ENCODE measurements at places on chromosomes 16 and 17. TPM values are rescaled to one million over a fixed set of nuclear protein-coding genes. Genes with fewer than 3 reads are reported as not detected.

The CA5A gene
- total RNA-seq: not detected

The SCN4A gene
- 0.05 TPM for total RNA-seq

DNA sequence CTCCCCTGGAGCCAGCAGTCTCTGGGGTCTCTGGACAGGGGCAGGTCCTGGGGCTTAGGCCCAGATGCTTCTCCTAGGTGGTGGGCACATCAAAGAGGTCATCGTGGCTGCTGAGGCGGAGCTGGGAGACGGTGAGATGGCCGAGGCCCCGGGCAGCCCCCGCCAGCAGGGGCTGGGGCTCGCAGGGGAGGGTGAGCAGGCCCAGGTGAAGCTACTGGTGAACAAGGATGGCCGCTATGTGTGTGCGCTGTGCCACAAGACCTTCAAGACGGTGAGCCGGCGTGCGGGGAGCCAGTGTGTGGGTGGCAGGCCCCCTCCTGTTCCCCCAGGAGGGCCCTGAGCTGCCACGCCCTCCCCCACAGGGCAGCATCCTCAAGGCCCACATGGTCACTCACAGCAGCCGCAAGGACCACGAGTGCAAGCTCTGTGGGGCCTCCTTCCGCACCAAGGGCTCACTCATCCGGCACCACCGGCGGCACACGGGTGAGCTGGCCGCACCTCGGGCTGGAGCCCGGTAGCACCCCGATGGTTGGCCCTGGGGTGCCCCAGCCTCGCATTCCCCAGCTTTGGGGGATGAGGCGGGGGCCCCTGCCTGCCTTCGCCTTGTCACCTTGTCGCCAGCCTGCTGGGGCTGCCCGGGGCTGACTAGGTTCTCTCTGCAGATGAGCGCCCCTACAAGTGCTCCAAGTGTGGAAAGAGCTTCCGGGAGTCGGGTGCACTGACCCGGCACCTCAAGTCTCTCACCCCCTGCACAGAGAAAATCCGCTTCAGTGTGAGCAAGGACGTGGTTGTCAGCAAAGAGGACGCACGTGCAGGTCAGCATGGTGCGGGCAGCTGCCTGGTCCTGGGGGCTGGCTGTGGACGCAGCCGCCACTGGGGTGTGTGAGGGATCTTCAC is 3.9 kb upstream of the DNASE1L2 start:
- H3K36me3 ChIP-seq: peaks cover 30% of the 10 kb centered on the region
- no peaks in the 10 kb centered on the region for H3K27me3 ChIP-seq
- H3K4me1 ChIP-seq: no peaks in the 10 kb centered on the region
- no peak overlapping the region for H3K4me3 ChIP-seq
- no peak for DNase-seq

DNA sequence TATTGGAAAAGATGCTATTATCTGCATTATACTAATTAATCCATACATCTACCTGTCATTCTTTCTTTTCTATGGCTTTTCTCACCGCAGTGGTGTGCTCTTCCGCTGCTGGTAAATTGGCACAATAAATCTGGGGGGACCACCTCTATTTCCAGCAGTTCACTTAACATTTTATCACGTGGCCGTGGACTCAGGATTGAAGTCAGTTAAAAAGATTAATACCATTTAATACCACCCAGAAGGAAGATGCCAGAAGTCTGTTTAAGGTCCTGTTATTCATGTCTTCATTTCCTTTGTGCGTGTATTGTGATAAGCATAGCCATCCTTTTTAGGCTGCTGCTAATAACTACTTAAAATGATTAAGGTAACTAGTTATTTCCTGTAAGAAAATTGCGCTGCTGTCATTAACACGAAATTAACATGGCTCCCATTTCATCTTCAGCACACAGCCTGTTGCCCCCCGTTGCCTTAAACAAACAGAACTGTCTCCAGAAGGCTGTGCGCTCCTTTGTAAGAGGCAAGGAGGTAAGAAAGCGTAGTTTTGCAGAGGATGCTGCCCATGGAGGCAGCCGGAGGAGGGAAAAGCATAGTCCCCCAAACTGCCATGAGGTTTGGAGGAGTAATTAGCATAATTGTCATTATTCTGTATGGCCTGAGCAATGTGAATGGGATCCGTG is 414.4 kb downstream of the UTP18 start:
- no peak overlapping the region for H3K27ac ChIP-seq
- peaks cover 32% of the 10 kb centered on the region for H3K27me3 ChIP-seq
- H3K36me3 ChIP-seq: no peaks in the 10 kb centered on the region
- H3K4me1 ChIP-seq: no peaks in the 10 kb centered on the region
- no peak for DNase-seq

The PERCC1 gene
- total RNA-seq: 2.7 TPM

- no peaks in the 10 kb centered on the region for H3K4me1 ChIP-seq
- no peaks in the 10 kb centered on the region for H3K36me3 ChIP-seq
- DNase-seq: no peak
- H3K4me3 ChIP-seq: no peak overlapping the region
These were observed 14.7 kb downstream of the KCTD19 start for GRCh38 chr16:67311607-67312488.

DNA sequence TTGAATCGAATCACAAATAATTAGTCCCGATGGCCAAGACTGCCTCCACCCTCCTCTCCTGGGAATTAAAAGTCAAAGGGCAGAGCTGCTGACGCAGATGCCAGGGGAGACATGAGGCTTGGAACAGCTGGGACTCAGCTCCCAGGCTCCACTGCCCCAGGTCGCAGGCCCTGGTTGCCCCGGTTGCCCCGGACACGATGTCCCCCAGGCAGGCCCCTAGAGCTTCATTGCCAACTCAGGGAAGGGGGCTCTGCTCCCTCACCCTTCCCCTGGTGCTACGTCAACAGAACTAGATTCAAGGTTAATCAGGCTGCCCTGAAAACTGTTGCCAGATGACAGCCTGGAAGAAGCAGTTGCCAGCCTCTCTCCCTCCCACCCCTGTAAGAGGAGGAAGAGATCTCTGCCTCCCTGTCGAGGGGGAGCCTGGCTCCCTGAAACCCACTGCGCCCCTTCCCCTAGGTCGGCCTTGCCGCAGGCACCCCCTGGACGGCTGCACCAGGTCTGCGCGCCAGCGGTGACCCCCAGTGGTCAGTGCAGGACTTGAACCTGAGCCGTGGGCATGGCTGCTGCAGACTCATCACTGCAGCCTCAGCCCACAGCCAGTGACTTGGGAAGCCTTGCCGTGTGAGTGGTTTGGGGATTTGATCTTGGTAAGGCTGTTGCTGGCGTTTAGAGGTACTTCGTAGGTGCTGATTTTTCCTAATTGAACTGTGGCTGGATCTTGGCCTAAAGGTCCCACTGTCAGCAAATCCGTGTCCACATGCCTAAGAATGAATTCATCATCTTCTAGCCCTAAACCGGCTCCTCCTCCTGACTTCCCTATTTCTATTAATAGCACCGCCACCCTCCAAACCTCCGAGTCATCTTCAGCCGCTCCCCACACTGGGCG is 84.1 kb upstream of the TOB1 start:
- H3K27ac ChIP-seq: no peak overlapping the region
- H3K36me3 ChIP-seq: no peaks in the 10 kb centered on the region
- H3K27me3 ChIP-seq: no peaks in the 10 kb centered on the region
- H3K4me1 ChIP-seq: peaks cover 15% of the 10 kb centered on the region

The ZNF597 gene
- 5.7 TPM for total RNA-seq

GRCh38 chr16:4679156-4679849 is 14.1 kb upstream of the NUDT16L1 start:
- no peak for DNase-seq
- H3K27ac ChIP-seq: peak overlapping the region; percentile 78
- H3K4me3 ChIP-seq: no peak overlapping the region
- H3K27me3 ChIP-seq: no peaks in the 10 kb centered on the region
- H3K36me3 ChIP-seq: no peaks in the 10 kb centered on the region

- DNase-seq: no peak
- H3K27ac ChIP-seq: no peak overlapping the region
- peaks cover 2% of the 10 kb centered on the region for H3K4me1 ChIP-seq
- no peak overlapping the region for H3K4me3 ChIP-seq
- H3K27me3 ChIP-seq: no peaks in the 10 kb centered on the region
These were observed 22.5 kb downstream of the VPS53 start for GRCh38 chr17:692116-692515.

- DNase-seq: no peak
- H3K4me1 ChIP-seq: peaks cover 11% of the 10 kb centered on the region
- H3K27ac ChIP-seq: no peak overlapping the region
These were observed 70.8 kb downstream of the MAP2K6 start for GRCh38 chr17:69485251-69485661.

GRCh38 chr16:73177729-73178295 is 129.9 kb upstream of the ZFHX3 start:
- no peak overlapping the region for H3K27ac ChIP-seq
- H3K4me3 ChIP-seq: no peak overlapping the region
- DNase-seq: no peak
- no peaks in the 10 kb centered on the region for H3K27me3 ChIP-seq

- peak overlapping the region; percentile 89 for H3K27ac ChIP-seq
- peaks cover 36% of the 10 kb centered on the region for H3K4me1 ChIP-seq
- peaks cover 9% of the 10 kb centered on the region for H3K36me3 ChIP-seq
- H3K4me3 ChIP-seq: peak overlapping the region; percentile 100
These were observed 1.6 kb downstream of the TMC8 start for GRCh38 chr17:78132084-78132676.

DNA sequence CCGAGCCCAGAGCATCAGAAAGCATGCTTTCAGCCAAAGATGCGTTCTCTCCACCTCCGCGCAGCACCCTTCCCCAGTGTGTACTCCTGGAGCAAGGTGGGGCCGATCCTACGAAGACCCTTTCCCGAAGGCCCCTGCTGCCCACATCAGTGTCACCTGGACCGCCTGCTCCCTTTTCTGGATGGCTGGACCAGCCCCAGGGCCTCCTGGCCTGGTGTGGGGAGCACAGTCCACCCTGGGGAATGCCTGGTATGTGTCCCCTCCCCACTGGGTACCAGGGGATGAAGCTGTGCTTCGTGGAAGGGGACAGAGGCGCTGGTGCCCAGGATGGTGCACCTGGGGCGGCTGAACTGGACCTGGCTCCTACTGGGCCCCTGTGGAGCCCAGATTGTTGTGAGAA is 173.8 kb downstream of the SEC14L1 start:
- H3K27ac ChIP-seq: no peak overlapping the region
- H3K4me3 ChIP-seq: no peak overlapping the region
- H3K36me3 ChIP-seq: no peaks in the 10 kb centered on the region
- no peak for DNase-seq
- H3K27me3 ChIP-seq: no peaks in the 10 kb centered on the region

The PMM2 gene
- 41.9 TPM for total RNA-seq

GRCh38 chr16:69931631-69932030 is 19.5 kb upstream of the CLEC18A start:
- no peaks in the 10 kb centered on the region for H3K4me1 ChIP-seq
- peaks cover 75% of the 10 kb centered on the region for H3K36me3 ChIP-seq
- DNase-seq: no peak
- H3K27me3 ChIP-seq: no peaks in the 10 kb centered on the region
- H3K4me3 ChIP-seq: no peak overlapping the region
- no peak overlapping the region for H3K27ac ChIP-seq

DNA sequence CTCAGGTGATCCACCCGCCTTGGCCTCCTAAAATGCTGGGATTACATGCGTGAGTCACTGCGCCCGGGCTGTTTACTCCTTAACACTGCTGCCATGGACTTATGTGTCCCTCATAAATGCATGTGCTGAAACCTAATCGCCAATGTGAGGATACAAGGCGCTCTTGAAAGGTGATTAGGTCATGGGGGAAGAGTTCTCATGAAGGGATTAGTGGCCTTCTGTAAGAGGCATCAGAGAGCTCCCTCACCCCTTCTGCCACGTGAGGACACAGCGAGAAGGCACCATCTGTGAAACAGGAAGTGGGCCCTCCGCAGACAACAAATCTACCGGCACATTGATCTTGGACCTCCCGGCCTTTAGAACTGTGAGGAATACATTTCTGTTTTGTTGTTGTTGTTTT is 19.1 kb downstream of the ITPRIPL2 start:
- no peaks in the 10 kb centered on the region for H3K27me3 ChIP-seq
- H3K36me3 ChIP-seq: no peaks in the 10 kb centered on the region
- no peak overlapping the region for H3K4me3 ChIP-seq
- no peak for DNase-seq

- no peak overlapping the region for H3K4me3 ChIP-seq
- peaks cover 41% of the 10 kb centered on the region for H3K4me1 ChIP-seq
- no peak for DNase-seq
- H3K36me3 ChIP-seq: peaks cover 94% of the 10 kb centered on the region
- H3K27me3 ChIP-seq: no peaks in the 10 kb centered on the region
These were observed 24.9 kb downstream of the USP22 start for GRCh38 chr17:21017861-21018260.

- H3K4me3 ChIP-seq: no peak overlapping the region
- no peak overlapping the region for H3K27ac ChIP-seq
- peaks cover 4% of the 10 kb centered on the region for H3K27me3 ChIP-seq
- DNase-seq: no peak
These were observed 186.6 kb downstream of the PMP22 start for GRCh38 chr17:15078570-15078969.

GRCh38 chr17:34895383-34895782 is 65.9 kb downstream of the CCT6B start:
- H3K27ac ChIP-seq: no peak overlapping the region
- H3K4me3 ChIP-seq: no peak overlapping the region
- H3K4me1 ChIP-seq: no peaks in the 10 kb centered on the region
- H3K36me3 ChIP-seq: no peaks in the 10 kb centered on the region

GRCh38 chr17:38465391-38466345 is 37.4 kb downstream of the ARHGAP23 start:
- DNase-seq: no peak
- H3K27me3 ChIP-seq: peaks cover 13% of the 10 kb centered on the region
- no peak overlapping the region for H3K27ac ChIP-seq
- H3K4me3 ChIP-seq: no peak overlapping the region

DNA sequence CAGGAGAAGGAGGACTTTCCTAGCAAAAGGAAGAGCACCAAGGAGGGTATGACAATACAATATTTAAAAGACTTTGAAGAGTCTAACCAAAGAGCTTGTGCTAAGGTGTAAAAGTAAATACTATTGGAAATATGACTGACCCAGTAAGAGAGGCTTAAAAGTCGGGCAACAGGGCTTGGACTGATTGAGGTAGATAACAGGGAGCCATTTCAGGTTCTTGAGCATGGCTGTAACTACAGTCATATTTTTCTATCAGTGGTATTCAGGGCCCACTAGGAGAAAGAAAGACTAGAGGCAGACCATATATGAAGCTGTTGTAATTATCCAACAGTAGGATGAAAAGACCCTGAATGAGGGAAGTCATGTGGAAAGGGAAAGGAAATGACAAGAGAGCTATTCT is 62.3 kb downstream of the SMURF2 start:
- DNase-seq: no peak
- peaks cover 44% of the 10 kb centered on the region for H3K4me1 ChIP-seq
- H3K4me3 ChIP-seq: peak overlapping the region; percentile 69
- H3K27ac ChIP-seq: peak overlapping the region; percentile 70
- no peaks in the 10 kb centered on the region for H3K27me3 ChIP-seq
- peaks cover 11% of the 10 kb centered on the region for H3K36me3 ChIP-seq

The KCNAB3 gene
- 16.1 TPM for total RNA-seq

The HOXB9 gene
- not detected for total RNA-seq

- H3K27me3 ChIP-seq: peaks cover 28% of the 10 kb centered on the region
- H3K4me3 ChIP-seq: no peak overlapping the region
- H3K36me3 ChIP-seq: peaks cover 20% of the 10 kb centered on the region
- DNase-seq: no peak
- no peaks in the 10 kb centered on the region for H3K4me1 ChIP-seq
These were observed 18.5 kb upstream of the SPDYE4 start for GRCh38 chr17:8776881-8777280.

All from naive thymus-derived CD8-positive, alpha-beta T cell (primary cell).